Fibroblast of upper back skin (primary cell): ENCODE measurements at places on chromosomes 4 and X.

DNA sequence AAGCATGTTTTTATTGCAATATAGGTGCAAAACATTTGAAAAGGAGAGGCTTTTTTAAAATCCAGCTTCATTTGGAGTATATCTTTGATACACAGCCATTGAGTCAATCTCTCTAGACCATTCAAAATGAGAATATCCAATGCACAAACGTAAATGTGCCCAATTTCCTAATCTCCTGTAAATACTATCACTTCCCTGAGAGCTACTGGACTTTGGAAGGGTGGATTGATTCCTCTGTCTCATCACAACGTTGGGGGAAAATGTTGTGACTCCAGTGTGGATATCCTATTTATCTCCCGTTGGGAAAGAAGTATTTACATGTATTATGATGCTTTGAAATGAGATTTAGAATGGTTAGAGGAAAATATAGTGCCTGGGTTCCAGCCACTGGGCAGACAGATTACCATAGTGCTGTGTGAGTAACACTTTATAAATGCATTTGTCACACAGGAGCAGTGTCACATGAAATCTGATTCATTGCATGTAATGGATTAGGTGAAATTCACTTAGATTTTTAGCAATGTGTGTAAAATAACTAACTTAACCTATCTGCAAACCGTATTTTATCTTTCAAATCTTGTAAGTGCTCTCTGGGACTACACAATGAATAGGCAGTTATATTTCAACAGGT, 64.4 kb upstream of the VCX3A start:
- no peak for DNase-seq

GRCh38 chr4:20645236-20645635, 55.0 kb upstream of the PACRGL start:
- DNase-seq: peak; percentile 21

DNA sequence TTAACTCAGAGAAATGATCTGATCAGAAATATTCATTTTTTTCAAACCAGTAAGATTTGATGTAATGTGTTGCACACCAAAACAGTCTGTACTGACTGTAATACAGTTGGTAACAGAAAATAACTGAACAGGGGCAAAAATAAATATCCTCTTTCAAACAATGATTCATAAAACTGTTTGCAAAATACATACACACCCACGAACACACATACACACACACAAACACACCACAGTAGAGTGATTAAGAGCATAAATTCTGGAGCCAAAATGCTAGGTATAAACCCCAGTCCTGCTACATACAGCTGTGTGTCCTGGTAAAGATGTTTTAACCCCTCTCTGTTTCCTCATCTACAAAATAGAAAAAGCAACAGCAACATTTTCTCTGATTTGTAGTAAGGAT, 376.6 kb downstream of the PDGFC start:
- no peak for DNase-seq

GRCh38 chrX:108165383-108166111, 74.0 kb downstream of the ATG4A start:
- peak; percentile 54 for DNase-seq

DNA sequence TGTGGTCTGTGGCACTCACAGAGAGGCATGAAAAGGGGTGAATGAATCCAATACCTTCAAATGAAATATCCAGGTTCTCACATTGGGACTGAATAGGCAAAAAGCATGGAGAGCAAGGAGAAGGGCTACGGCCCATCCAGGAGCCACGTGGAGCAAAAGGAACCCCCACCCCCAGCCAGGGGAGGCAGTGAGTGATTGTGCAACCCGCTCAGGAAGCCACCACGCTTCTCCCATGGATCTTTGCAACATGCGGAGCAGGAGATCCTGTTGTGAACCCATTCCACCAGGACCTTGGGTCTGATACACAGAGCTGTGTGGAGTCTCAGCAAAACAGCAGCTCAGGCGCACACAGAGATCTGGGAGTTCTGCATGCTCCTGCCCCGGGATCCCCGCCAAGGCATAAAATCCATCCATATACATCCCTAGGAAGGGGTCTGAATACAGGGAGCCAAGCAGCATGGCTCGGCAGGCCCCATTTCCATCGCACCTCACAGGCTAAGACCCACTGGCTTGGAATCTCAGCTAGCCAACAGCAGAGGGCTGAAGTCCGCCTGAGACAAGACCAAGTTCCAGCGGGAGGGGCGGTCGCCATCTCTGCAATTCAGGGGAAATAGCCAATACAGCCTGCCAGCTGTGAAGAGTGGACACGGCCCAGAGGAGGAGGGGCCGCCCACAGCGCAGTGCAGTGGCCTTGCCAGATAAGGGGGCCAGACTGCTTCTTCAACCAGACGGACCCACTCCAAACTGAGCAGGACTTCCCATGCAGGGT, 80.2 kb downstream of the FGF16 start:
- DNase-seq: no peak

- DNase-seq: no peak
Measured at GRCh38 chr4:145496292-145496691, 14.6 kb downstream of the SMAD1 start.

GRCh38 chrX:124223524-124223923, 108.9 kb upstream of the TEX13D start:
- DNase-seq: no peak

DNA sequence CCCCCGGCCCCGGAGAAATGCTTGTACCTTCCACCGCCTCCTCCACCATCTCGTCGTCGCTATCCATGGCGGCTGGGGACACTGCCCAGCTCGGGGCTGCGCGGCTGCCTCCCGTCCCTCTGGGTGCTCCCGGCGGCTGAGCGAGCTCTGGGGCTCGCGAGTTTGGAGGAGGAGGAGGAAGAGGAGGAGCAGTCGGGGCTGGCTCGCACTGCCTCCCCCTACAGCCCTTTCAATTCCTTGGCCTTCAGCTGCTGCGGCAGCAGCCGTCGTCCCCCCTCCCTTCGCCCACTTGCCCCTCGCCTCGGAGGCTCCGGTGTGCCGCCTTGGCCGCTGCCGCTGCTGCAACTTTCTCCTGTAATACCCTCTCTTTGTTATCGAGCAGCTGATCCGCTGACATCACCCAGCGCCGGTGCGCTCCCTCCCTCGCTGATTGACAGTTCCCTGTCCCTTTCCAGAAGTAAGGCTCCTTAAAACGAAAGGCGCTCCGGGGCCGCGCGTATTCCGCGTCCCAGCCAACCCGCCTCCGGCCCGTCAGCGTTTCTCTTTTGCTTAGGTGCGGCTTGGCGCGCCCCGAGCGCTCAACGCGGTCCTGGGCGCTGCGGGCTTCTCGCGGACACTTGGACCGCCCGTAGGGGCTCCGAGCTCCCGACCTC, at the start of gene SETD7:
Gene SETD7 (minus strand): TSS at position 149 of the 653 bp plus-strand sequence. CDS start 82 bp downstream, at position 67.
- DNase-seq: peak; percentile 81

GRCh38 chr4:7138223-7139166, 53.8 kb upstream of the SORCS2 start:
- DNase-seq: no peak

GRCh38 chr4:149534779-149535178, 280.9 kb downstream of the IQCM start:
- peak; percentile 2 for DNase-seq

DNA sequence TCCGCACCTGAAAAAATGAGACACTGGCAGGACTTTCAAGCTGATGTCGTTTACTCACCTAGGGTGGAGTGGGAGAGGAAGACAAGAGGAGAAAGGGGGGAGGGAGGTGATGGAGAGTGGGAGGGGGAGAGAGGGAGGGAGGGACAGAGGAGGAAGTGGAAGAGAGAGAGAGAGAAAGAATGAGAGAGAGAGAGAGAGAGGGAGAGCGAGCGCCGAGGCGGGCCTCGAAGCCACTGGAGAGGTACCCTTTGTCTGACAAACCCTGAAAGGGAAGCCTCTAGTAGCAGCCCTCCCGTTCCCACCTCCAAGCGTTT, 296 bp upstream of the ADGRL3 start:
- no peak for DNase-seq

DNA sequence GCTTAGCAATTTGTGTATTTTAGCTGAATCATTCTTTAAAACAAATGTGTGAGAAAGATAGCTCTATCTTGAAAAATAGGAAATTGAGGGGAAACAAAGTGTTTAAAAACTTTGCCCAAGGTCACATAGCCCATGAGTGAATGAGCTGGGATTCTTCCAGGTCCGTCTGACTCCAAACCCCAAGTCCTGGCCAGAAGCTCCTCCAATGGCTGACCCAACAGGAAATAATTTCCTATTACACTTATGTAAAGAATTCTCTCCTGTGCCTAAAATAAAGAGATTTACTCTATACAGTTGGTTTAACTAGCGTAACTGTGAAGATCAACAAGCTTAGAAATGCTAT, 287.6 kb downstream of the ARHGAP24 start:
- DNase-seq: peak; percentile 92

- no peak for DNase-seq
Measured at GRCh38 chrX:18441780-18442367, 16.5 kb downstream of the CDKL5 start.

DNA sequence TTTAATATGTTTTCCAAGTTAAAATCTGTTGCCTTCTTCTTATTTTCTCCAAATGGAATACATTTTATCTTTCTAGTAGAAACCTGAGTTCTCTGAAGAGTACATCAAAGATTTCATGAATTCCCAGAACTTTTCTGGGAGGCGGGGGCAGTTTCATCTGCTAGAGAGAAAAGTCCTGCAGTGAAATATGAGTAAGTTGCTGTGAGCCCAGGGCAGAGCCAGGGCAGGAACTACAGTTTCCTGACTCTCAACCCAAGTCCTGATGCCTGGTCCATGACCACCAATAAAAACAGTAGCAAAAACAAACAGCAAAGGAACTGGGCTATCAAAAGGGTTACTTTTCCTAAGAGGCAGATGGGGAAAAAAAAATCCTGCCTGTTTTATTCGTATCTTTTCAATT, 239.4 kb upstream of the CTSO start:
- DNase-seq: peak; percentile 48

- DNase-seq: no peak
Measured at GRCh38 chr4:7187168-7187535, 5.2 kb upstream of the SORCS2 start.

- DNase-seq: no peak
Measured at GRCh38 chrX:45110494-45110893, 90.2 kb downstream of the DIPK2B start.

DNA sequence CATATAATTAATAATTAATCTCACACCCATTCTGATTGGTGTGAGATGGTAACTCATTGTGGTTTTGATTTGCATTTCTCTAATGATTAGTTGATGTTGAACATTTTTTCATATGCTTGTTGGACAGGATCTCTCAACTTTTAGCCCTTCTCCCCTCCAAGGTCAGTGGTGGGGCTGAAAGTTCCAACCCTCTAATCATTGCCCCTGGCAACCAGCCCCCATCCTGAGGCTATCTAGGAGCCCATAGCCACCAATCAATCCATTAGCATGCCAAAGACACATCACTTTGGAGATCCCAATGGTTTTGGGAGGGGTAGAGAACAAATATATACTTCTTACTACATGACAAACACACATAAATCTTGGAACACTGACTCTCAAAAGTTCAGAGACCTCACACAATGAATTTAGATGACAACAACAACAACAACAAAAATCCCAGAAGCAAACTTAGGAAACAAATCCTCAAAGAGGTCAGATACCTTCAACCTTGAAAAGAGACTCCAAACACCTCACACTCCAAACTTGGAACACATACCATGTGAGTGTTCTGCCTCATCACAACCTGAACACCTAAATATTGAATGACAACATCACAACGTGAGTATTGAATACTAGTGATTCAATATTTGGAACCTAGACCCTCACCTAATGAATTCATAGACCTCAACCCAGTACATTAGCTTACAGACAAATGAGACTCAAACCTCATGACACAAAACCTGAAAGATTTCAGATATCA, 19.0 kb upstream of the PAGE4 start:
- no peak for DNase-seq

DNA sequence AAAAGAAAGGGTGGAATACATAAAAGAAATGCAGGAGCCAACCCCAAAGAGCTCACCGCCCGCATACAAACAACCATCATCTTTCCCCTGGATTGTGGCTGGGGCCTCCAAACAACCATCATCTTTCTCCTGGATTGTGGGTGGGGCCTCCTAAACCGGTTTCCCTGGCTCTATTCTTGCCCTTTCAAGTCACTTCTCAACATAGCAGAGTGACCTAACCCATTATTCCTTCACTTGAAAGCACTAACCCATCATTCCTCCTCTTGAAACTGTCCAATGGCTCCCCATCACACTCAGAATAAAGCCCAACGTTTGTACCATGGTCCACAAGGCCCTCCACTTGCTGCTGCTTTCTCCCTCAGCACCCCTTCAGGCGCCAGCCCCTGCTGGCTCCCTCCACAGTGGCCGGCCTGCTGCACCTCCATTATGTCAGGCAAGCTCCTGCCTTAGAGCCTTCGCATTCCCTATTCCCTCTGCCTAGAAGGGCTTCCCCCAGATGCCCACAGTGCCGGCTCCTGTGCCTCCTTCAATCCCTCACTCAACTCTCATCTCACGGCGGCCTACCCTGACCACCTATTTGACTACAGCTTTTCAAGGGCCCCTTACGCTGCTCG, 24.1 kb downstream of the SMIM43 start:
- DNase-seq: no peak

DNA sequence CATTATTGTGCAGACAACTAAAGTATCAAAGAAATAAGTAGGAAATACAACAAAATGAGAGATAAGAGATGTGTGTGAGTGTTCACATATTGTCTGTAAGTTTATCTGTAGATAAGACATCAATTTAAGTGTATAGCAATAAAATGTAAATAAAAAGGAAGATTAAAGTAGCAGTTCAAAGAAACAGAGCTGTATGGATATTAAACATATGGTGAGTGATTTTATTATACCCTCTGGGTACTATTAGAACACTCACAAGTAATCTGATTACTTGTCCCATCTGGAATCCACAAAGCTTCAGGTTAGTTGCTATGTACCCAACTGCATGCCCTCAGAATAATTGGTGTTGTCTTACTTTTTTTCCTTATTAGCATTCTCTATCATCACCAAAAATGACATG, 747.9 kb upstream of the ADGRL3 start:
- no peak for DNase-seq

DNA sequence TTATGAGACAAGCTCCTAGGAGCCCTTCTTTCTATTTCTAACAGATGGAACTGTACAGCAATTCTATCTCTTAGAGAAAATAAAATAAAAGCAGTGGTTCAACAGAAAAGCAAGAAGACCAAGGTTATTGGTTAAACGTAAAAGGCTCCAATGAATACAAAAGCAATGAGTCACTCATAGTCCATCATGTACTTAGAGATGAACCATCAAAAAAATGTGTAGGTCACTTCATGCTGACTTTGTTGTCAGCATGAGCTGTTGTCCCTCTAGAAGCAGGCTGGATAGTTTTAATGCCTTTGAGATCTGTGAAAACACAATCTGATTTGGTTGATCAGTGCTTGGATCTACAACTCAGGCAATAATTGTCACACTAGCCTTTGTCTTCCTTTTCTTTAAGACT, 378.6 kb upstream of the ANXA10 start:
- peak; percentile 78 for DNase-seq

DNA sequence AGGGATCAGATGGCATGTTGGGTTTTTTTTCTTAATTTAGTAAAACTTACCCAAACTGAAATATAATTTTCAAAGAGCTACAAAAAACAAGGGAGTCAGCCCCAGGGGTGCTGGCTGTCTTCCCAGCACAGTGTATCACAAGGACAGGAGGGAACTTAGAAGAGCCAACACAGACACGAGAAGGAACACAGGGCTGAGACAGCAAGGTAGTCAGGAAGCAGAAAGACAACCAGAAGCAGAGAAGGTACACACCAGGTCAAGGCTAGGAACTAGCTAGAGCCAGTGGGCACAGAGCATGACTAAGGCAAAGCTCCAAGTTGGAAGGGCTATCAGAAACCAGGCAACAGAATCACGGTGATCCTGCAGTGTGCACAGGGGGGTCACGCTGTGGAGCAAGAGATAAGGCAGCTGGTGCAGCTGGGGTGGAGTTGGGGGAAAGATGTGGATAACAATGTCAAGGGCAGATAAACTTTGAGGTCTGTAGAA, 168.7 kb downstream of the NR3C2 start:
- DNase-seq: no peak
